ENCODE measurements at places on chromosomes 11 and 22.

DNA sequence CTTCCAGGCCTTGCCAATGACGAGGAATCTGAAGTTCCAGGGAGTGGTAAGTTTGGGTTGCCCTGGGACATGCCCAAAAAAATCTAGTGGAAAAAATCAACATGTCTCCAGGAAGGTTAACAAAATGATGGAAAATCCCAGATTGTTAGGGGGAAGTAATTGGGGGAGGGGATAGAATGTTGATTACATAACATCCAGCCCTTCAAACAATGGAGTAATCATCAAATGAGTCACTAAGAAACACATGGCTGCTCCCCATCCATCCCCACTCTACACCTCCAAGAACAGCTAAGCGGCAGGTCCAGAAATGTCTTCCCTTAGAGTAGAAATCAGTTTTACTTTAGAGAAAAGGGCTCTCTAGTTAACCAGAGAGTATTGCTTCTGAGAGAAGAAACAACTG, 94.9 kb downstream of the ETS1 start:
- peak; percentile 64 for DNase-seq

- DNase-seq = peak; percentile 16
Measured at GRCh38 chr11:117818041-117818873, 6.3 kb downstream of the FXYD2 start.

DNA sequence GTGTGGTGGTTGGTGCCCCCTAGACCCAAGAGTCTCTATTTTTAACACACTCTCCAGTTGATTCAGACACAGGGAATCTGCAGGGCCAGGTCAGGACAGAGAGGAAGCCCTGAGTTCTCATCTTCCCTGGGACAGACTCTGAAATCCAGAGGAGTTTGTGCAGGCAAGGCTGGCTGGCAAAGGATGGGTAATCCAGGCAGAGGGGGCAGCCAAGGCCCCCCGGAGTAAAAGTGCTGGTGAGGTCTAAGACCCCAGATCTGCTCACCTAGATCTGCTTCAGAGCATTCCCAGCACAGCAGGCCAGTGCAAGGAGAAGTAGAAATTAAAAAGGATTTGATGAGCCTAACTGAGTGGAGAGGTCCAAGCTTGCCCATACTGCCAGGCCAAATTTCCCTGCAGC, 40.6 kb upstream of the MN1 start:
- no peak for DNase-seq

GRCh38 chr11:100328626-100329340, 358.3 kb upstream of the ARHGAP42 start:
- no peak for DNase-seq

GRCh38 chr11:61996933-61997332, 29.5 kb upstream of the FTH1 start:
- DNase-seq = no peak

- DNase-seq = no peak
Measured at GRCh38 chr11:3877364-3878257, 22.1 kb downstream of the STIM1 start.

DNA sequence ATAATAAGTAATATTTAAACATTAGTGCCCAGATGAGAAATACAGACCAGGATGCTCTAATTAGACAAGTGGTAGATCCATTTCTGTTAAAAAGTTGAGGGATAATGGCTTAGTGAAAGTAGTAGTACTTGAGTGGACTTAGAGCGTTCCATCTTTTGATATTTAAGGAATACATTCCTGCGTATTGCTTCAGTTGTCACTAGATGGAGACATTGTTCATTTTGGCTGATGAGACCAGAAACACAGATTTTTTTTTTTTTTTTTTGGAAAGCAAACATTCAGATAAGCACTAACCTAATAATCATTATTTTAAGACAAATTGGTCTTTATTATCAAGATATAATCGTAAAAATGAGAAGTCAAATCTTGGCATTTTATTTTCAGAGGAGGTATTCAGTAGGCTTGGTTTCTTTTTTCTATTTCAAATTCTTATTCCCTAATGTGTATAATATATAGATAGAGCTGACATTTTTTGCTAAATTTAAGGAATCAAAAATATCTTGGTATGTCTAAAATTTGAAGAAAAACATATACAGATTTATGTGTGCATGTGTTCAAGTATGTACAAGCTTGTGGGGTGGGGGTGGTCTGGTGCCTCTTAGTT, 92.9 kb downstream of the DYNC2H1 start:
- peak; percentile 47 for DNase-seq

GRCh38 chr11:45078236-45079074, 68.0 kb upstream of the PRDM11 start:
- peak; percentile 19 for DNase-seq

GRCh38 chr22:45852826-45853225, 124.1 kb downstream of the WNT7B start:
- DNase-seq = no peak

- no peak for DNase-seq
Measured at GRCh38 chr11:116180806-116181600, 591.8 kb downstream of the BUD13 start.

DNA sequence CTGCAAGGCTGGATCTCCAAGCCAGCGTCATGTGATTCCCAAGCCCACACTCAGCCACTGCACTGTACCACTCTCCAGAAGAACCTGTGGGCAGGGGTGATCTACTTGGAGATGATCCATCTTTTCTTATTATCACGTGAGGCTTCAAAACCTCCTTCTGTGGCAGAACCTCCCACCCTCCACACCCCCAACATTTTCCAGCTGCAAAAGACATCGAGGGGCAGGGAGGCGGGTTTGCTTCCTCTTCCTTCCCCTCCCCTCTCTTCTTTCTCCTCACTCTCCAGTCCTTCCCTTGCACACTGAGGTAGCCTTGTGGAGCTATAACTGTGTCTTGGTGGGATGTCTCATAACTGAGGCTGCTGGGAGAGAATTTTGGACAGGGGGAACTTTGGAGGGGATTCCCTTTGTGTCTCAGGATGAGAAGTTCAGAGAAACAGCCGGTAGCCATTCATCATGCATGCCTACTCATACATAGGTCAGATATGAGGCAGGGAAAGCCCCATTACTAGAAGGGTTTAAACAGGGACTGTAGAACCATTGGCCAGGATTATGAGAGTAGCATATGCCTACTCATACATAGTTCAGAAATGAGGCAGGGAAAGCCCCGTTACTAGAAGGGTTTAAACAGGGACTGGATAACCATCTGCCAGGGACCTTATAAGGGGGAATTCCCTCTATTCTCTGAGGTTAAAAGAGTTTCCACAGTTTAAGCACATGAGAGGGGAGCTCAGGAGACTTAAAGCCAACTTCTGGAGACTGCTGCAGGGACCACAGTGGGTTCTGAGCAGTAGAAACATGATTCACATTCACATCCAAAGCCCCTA, 420.7 kb upstream of the CADM1 start:
- peak; percentile 76 for DNase-seq

GRCh38 chr22:23745791-23746190, 5.1 kb downstream of the ZNF70 start:
- DNase-seq = no peak

GRCh38 chr11:976431-977160, 50.9 kb downstream of the AP2A2 start:
- peak; percentile 50 for DNase-seq

DNA sequence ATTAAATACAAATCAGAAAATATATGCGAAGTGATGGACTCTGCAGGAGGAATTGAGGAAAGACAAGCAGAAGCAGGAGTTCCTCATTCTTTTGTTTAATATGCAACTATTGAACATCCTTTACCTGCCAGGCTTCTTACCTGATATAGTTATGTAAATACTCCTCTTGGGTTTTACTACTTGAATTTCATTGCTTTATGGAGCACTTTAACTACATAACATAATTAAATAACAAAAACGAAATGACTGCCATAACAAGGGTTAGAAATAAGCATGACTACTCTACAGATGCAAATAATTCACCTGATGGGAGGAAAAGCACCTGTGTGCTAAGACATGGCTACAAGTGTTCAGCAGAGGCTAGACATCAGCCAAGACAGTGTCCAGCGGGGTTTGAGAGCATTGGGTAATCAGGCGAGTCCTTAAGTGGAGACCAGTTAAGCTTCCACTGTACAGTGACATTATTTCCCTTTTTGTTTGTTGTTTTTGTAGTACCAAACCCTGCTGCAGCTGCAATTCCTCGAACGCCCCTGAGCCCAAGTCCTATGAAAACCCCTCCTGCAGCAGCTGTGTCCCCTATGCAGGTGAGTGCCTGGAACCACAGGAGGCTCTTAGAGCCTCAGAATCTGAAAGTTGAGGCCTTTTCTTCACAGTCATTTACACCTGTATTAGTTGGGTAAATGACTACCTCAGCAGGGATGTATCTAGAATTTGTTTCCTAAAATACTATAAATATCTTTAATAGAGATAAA, 67.4 kb downstream of the SPECC1L start:
- no peak for DNase-seq

DNA sequence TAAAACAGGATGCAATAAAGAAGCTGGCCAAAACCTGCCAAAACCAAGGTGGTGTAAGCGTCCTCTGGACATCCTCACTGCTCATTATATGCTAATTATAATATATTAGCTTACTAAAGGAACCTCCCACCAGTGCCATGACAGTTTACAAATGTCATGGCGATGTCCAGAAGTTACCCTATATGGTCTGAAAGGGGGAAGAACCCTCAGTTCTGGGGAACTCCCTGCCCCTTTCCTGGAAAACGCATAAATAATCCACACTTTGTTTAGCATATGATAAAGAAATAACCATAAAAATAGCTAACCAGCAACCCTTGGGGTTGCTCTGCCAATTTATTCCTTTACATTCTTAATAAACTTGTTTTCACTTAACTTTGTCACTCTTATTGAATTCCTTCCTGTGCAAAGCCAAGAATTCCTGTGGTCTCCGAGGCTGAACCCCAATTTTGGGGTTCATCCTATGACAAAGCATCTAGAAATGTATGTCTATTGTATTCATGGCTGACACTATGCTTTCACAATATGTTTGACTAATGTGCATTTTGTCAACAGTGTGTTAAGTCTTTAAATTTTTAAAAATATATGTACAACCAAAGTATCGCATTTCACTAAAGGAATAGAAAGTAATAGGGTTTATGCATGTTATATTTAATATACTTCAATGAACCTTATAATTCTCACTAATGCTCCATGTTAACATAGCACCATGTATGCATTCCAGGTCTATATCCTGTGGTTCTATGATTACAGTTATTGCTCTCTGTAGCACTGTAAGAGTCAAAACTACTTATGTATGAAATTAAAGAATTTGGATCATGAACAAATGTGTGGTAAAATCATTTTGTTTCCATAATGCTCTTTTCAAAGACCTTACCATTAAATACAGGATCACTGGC, 25.1 kb downstream of the LGR4 start:
- peak; percentile 87 for DNase-seq

DNA sequence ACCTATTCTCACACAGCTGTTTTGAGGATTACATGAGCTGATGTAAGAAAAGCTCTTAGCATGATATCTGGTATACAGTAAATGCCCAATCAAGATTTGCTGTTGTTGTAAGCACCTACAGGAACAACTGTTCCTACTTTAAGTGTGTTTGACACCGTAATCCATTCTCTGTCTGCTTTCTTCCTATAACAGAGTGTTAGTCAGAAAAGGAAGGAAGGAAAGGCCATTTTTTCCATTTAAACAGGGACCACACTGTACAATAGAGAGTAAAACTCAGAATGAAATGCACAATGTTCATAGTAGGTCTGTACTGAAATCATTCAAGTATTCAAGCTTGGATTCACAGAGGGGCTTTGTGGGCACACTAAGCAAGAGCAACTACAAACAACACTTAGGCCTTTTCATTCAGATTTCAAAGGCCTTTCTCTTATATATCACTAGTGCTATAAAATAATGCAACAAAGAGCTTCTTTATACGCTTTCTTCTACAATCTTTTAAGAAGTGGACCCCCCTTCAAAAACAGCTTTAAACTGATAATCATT, 21.5 kb downstream of the MTCH2 start:
- no peak for DNase-seq

- DNase-seq = no peak
Measured at GRCh38 chr11:15565880-15566279, 451.2 kb downstream of the INSC start.

GRCh38 chr22:49937758-49938564, 19.5 kb downstream of the CRELD2 start:
- no peak for DNase-seq

DNA sequence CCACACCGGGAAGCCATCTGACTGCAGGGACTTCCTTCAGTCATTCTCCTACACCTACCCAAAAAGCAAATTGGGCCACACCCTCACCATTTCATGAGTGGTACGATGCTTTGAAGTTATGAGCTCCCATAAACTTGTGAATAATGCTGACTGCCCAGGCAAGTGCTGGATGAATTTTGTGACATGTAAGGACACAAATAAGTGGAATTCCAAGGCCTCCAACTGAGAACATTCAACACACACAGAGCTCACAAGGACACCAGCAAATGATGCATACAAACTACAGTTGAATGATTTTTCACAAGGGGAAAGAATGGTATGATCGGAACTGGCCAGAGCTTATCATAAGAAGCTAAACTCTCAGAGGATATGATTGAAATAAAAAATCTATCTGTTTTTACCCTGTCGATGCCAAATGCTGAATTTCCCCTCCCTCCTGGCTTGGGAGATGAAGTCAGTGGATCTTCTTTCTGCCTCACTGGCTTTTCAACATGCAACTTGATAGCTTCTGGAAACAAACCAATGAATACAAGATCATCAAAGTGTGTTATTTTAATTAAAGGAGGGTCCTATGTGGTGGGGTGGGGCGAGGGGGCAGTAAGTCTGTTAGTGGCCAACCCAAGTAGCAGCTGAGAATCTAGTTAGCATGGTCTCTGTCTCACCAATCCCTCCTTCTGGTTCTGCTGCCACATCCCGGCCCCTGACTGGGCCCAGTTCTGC, 123.8 kb downstream of the WT1 start:
- no peak for DNase-seq

- no peak for DNase-seq
Measured at GRCh38 chr11:96714689-96715088, 324.9 kb downstream of the JRKL start.

- peak; percentile 40 for DNase-seq
Measured at GRCh38 chr11:121932646-121933185, 183.3 kb downstream of the BLID start.

GRCh38 chr11:75317446-75318122, 33.9 kb downstream of the ARRB1 start:
- no peak for DNase-seq

DNA sequence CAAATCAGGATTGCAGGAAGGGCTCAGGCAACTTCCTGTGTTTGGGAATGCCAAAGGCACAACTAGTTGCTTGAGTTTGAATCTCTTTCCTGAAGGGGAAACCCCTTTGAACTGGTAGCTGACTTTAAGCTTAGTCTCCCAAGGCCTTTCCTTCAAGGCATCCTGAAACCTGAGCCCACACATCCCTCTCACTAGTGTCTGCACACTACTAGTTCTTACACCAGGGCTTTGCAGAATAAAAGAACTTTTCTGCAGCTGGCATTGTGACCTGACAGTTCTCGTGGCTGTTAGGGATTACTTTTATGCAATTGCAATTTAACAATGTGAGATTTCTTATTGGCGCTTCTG, 95.4 kb downstream of the EXT2 start:
- DNase-seq = no peak

GRCh38 chr22:40042312-40042711, 47.6 kb downstream of the FAM83F start:
- no peak for DNase-seq

DNA sequence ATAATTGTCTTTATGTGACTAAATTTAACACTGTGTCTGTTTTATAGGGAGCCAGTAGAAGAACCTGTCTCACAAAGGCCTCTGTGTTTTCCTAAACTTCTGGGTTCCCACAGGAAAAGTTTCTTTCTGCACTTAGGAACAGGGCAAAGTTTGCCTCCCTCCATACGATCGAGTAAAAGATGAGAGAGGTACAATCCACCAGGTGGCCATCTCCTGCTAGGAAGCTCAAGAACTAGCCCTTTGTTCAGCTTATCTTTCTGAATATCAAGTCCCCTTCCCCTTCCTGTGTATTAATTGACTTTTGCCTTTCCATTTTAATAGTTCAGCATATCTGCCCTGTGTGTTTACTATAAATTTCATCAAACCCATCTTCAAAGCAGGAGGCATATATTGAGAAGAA, 18.0 kb downstream of the CSNK2A3 start:
- no peak for DNase-seq
